ENCODE measurements at places on chromosomes 13 and 19.

GRCh38 chr13:113650275-113650674, 7.7 kb downstream of the ATP4B start:
- DNase-seq = no peak

DNA sequence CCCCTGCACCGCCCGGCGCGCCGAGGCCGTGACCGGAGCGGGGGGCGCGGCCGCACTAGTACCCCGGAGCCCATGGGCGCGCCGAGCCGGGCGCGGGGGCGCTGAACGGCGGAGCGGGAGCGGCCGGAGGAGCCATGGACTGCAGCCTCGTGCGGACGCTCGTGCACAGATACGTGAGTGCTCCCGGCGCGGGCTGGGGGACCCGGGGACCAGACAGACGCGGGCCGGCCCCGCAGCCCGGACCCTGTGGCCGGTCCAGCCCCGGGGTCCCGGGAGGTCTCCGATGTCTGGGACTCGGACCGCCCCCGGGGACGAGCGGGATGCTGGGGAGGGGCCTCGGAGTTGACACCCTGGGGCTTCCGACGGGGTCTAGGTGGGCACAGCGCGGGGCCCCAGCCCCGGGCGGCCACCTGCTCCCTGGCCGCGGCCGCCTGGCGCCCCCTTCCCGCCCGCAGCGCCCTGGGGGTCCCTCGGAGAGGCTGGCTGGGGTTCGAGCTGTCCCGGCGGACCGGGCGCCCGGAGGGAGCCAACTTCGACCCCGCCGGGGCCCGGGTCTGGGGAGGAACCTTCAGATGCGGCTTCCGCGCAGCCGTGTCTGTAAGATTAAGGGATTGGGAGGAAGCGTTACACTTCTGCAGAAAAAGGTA, 568 bp downstream of the ATP11A start:
- no peak for DNase-seq

DNA sequence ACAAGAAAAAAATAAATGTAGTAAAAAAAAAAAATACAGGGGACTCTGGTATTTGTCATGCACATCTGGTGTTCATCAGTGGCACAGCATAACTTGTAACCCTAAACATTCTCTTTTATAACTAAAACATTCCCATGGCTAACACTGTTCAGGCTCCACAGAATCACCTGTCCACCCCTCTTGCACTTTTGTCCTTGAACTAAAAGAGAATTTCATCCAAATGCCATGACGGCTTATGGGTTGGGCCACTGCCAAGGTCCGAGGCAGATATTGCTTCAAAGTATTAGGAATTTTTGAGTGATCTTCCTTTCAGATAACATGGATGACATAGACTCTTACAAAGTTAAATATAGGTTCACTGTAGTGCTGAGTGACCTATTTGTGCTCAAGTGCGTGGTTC, 25.7 kb upstream of the SERP2 start:
- DNase-seq = no peak

- DNase-seq = no peak
Observed at GRCh38 chr19:39060171-39060570, 24.0 kb upstream of the ACP7 start.

DNA sequence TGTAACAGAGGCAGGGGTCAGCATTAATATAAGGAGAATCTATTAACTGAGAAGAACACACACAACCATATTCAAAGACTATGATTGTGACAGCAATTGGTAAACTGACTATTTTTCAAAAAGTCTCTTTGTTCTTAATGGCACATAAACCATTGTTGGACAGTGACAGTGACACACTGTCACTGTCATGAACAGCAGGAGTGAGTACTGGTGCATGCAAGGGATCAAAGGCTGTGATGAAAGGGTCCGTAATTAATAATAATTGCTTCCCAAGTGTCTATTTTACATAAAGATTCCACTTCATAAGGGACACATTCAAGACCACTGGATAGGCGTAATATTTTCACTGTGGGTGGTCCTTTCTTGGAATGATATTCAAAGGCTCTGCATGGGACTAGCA, 50.7 kb downstream of the LHFPL6 start:
- DNase-seq = peak; percentile 76

GRCh38 chr13:48234566-48235340, 1.7 kb downstream of the ITM2B start:
- peak; percentile 77 for DNase-seq

GRCh38 chr13:41650706-41651105, 193.4 kb downstream of the RGCC start:
- DNase-seq = no peak

- DNase-seq = no peak
Observed at GRCh38 chr13:99378985-99379733, 72.0 kb upstream of the GPR183 start.

- DNase-seq = no peak
Observed at GRCh38 chr19:3959766-3960131, 11.2 kb downstream of the DAPK3 start.

DNA sequence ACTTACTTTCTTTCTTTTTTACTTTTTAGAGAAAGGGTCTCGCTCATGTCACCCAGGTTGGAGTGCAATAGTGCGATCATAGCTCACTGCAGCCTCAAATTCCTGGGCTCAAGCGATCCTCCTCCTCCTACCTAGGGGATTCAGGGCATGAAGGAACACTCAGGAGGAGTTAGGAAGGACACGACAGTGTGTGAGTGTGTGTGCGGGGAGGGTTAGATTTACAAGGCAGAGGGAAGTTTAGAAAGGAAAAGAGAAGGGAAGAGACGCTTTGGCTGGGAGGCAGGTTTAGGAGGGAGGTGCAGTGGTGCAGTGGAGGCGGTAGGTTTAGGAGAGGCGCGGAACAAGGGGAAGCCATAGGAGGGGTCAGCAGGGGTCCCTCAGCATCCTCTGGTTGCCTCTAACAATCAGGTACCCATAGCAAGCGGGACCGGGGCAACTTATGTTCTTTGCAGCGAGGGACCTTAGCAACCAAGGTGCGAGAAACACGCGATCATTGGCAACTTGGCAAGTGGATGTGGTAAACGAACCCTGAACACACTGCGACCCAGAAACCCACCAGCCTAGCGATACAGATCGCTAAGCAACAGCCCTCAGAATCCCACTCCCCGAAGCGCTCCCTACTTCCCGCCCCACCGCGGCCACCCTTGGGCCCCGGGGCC, 501 bp downstream of the SIRT2 start:
- no peak for DNase-seq

GRCh38 chr13:99749271-99750019, 222.1 kb downstream of the ZIC5 start:
- DNase-seq = peak; percentile 6

GRCh38 chr13:20121159-20121525, 39.7 kb downstream of the GJA3 start:
- DNase-seq = no peak

GRCh38 chr13:111461445-111462149, 141.2 kb downstream of the TEX29 start:
- DNase-seq = no peak

Measured in pons (tissue), 1 donor.